ENCODE measurements at places on chromosomes 1 and 21.
A peak's percentile ranks its signal among the peaks of the same experiment; 100 is the strongest.

DNA sequence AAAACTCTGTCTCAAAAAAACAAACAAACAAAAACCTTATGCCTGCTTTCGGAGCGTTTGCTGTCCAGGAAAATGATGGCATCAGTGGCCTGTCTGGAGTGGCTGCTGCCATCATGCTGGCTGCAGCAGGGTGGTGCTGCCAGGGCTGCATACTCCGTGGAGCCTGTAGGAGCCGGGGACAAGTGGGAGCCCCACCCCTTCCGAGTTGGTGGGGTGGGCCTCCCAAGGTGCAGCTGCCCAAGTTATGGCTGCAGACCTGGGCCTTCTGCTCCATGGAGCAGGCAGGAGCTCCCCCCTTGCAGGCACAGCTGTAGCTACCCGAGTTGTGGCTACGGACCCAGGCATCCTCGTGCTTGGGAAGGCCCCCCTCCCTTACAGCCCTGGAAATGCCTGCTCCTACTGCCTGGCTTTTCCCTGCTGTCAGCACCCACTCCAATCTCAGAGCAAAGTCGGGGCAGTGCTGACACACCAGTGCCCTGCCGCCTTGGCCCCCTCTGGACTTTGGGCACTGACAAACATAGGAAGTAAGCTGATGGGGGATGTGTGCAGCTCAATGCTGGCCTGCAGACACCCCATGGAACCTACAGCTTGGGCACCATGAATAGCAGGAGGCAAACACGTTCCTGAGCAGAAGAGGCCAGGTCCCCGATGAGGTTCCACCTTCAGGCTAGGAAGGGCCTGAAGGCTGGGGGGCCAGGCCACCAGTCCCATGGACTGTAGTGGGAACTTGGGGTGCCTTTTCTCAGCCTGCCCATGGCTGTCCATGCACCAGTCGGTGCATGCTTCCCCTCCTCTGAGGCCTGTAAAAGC, 60.4 kb downstream of the CC2D1B start:
- H3K36me3 ChIP-seq, result peaks cover 31% of the 10 kb centered on the region
- no peaks in the 10 kb centered on the region for H3K27me3 ChIP-seq
- no peak overlapping the region for H3K27ac ChIP-seq
- H3K4me3 ChIP-seq, result no peak overlapping the region
- DNase-seq, result no peak
- no peaks in the 10 kb centered on the region for H3K4me1 ChIP-seq

DNA sequence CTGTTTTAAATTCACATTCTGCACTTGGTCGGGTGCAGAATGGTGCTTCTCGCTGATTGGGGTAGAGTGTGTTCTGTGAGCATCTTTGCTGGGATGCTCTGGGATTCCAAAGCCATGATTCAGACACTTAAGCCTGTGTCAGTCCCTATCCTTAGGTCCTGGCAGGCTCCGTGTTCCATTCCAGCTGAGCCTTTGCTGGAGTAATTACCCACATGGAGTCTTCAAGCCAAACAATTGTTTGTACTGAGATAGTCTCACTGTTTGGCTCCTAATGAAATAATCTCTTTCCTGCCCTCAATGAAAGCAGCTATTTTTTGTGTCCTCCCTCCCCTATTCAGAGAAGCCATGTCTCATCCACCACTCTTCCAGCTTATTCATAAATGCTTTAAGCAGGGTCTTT, 18.7 kb downstream of the SMAP2 start:
- no peaks in the 10 kb centered on the region for H3K36me3 ChIP-seq
- H3K27me3 ChIP-seq, result no peaks in the 10 kb centered on the region
- H3K4me3 ChIP-seq, result no peak overlapping the region
- H3K27ac ChIP-seq, result peak overlapping the region; percentile 63

- no peak overlapping the region for H3K27ac ChIP-seq
- no peaks in the 10 kb centered on the region for H3K36me3 ChIP-seq
- H3K4me1 ChIP-seq, result peaks cover 26% of the 10 kb centered on the region
- DNase-seq, result no peak
Measured at GRCh38 chr1:201515062-201515750, 8.3 kb upstream of the CSRP1 start.

- peak overlapping the region; percentile 63 for H3K4me3 ChIP-seq
- no peaks in the 10 kb centered on the region for H3K27me3 ChIP-seq
- peak; percentile 96 for DNase-seq
- peaks cover 17% of the 10 kb centered on the region for H3K36me3 ChIP-seq
- H3K27ac ChIP-seq, result peak overlapping the region; percentile 94
- H3K4me1 ChIP-seq, result peaks cover 61% of the 10 kb centered on the region
Measured at GRCh38 chr1:159924025-159924790, 1.1 kb downstream of the TAGLN2 start.

GRCh38 chr1:243730487-243731150, 119.4 kb downstream of the AKT3 start:
- peaks cover 6% of the 10 kb centered on the region for H3K4me1 ChIP-seq
- H3K36me3 ChIP-seq, result no peaks in the 10 kb centered on the region
- peak; percentile 79 for DNase-seq
- peak overlapping the region; percentile 8 for H3K27ac ChIP-seq
- no peaks in the 10 kb centered on the region for H3K27me3 ChIP-seq
- no peak overlapping the region for H3K4me3 ChIP-seq

DNA sequence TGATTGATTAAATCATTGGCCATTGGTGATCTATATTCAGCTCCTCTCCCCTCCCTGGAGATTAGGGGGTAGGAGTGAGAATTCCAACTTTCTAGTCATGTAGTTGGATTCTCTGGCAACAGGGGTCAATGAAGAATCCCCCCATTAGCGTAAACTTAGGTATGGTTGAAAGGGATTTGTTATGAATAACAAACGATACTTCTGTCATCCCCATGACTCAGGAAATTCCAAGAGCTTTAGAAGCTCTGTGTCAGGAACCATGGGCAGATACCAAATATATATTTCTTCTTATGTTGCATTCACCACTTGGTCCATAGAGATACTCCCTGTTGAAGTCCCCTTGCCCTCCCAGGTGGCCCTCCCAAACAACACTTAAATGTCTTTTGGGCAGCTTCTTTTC, 124.5 kb downstream of the DNM3 start:
- no peak for DNase-seq
- H3K4me3 ChIP-seq, result no peak overlapping the region
- no peaks in the 10 kb centered on the region for H3K36me3 ChIP-seq
- no peaks in the 10 kb centered on the region for H3K4me1 ChIP-seq
- no peak overlapping the region for H3K27ac ChIP-seq

- no peak for DNase-seq
- H3K27ac ChIP-seq, result no peak overlapping the region
- no peak overlapping the region for H3K4me3 ChIP-seq
- no peaks in the 10 kb centered on the region for H3K4me1 ChIP-seq
Measured at GRCh38 chr1:43671626-43672330, 21.8 kb downstream of the KDM4A start.

- H3K27ac ChIP-seq, result peak overlapping the region; percentile 87
- peaks cover 74% of the 10 kb centered on the region for H3K4me1 ChIP-seq
- no peaks in the 10 kb centered on the region for H3K36me3 ChIP-seq
- peak overlapping the region; percentile 1 for H3K4me3 ChIP-seq
Measured at GRCh38 chr1:10779841-10780240, 16.6 kb downstream of the CASZ1 start.

GRCh38 chr1:116359871-116360270, 13.2 kb upstream of the ATP1A1 start:
- H3K4me1 ChIP-seq, result no peaks in the 10 kb centered on the region
- DNase-seq, result no peak
- H3K36me3 ChIP-seq, result no peaks in the 10 kb centered on the region
- H3K27ac ChIP-seq, result no peak overlapping the region
- H3K27me3 ChIP-seq, result no peaks in the 10 kb centered on the region
- H3K4me3 ChIP-seq, result no peak overlapping the region

DNA sequence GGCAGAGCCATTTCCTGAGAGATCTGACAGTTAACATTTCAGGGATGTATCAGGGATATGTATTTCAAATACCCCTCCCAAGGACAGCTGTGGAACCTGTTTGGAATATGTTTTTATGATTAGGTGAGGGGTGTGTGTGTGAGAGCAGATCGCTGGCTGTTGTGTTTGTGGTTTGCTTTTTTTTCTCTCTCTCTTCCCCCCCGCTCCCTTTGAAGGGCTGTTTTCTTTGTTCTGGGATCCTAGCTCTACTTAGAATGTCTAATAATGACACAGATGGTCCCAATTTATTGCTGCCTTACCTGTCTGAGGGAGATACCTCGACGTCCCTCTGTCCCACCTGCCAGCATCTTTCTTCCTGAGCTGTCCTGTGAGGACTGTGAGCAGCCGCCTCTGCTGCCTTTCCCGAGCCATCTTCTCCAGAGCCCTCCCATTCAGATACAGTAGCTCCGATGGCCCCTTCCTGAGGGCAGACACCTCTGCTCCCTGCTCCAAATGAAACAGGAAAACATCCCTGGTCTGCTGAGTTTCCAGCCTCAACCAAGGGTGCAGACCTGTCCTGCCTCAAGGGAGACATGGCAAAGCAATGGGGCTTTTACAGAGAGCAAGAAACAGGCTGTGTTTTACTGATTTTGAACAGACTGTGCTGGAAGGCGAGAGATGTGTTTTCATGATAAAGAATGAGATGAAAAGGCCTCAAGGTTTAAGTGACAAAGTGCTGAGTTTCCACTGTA, 138.0 kb upstream of the TNR start:
- DNase-seq, result no peak
- no peak overlapping the region for H3K4me3 ChIP-seq
- H3K36me3 ChIP-seq, result no peaks in the 10 kb centered on the region
- H3K4me1 ChIP-seq, result no peaks in the 10 kb centered on the region
- H3K27ac ChIP-seq, result no peak overlapping the region
- H3K27me3 ChIP-seq, result no peaks in the 10 kb centered on the region

- no peak for DNase-seq
- H3K4me3 ChIP-seq, result no peak overlapping the region
- no peaks in the 10 kb centered on the region for H3K27me3 ChIP-seq
- H3K27ac ChIP-seq, result no peak overlapping the region
Measured at GRCh38 chr1:113141650-113142473, 68.9 kb downstream of the LRIG2 start.

DNA sequence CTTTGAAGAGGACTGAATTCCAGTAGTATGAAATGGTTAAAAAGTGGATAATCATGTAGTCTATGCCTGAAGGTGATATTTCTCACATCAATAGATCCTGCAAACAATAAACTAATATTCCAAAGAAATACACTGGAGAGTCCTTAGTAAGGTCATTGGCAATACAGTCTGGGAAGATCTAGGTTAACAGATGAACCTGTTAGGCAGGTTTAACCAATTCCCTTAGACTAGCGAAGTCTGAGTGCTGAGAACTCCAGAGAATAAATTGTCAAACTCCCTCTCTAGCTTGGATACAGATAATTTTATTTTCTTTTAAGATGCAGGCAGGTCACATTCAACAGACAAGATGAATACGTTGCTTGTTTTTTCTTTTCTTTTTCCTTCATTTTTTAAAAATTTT, 2.4 kb downstream of the GPR157 start:
- H3K27me3 ChIP-seq, result no peaks in the 10 kb centered on the region
- H3K4me3 ChIP-seq, result peak overlapping the region; percentile 83
- H3K36me3 ChIP-seq, result peaks cover 3% of the 10 kb centered on the region
- H3K4me1 ChIP-seq, result peaks cover 67% of the 10 kb centered on the region

- no peak overlapping the region for H3K4me3 ChIP-seq
- H3K27me3 ChIP-seq, result no peaks in the 10 kb centered on the region
- peak overlapping the region; percentile 72 for H3K27ac ChIP-seq
- peaks cover 55% of the 10 kb centered on the region for H3K4me1 ChIP-seq
- DNase-seq, result no peak
- peaks cover 44% of the 10 kb centered on the region for H3K36me3 ChIP-seq
Measured at GRCh38 chr1:202951437-202951836, 6.7 kb downstream of the ADIPOR1 start.

- no peak overlapping the region for H3K4me3 ChIP-seq
- H3K36me3 ChIP-seq, result peaks cover 88% of the 10 kb centered on the region
- no peaks in the 10 kb centered on the region for H3K27me3 ChIP-seq
- no peak overlapping the region for H3K27ac ChIP-seq
- no peak for DNase-seq
- H3K4me1 ChIP-seq, result peaks cover 3% of the 10 kb centered on the region
Measured at GRCh38 chr1:28606771-28607170, 14.7 kb downstream of the RAB42 start.

DNA sequence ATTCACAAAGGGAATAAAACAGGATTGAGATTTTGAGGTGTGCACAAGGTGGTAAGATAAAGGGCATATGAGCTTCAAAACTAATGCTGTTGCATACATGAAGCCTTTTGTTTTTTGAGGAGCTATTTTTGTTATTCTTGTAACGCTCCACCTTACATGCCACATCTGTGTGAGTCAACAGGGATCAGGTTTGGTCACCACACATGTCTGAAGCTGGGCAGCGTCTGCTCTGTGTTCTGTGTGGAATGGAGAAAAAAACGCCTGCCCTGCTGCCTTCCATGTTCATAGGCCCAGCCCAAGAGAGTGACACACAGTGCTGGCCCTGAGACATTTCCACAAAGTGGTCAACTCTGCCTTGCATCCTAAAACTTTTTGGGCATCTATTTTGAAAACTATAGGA, 67.7 kb downstream of the MPZL1 start:
- H3K27ac ChIP-seq, result peak overlapping the region; percentile 32
- no peaks in the 10 kb centered on the region for H3K27me3 ChIP-seq
- H3K36me3 ChIP-seq, result peaks cover 25% of the 10 kb centered on the region
- H3K4me1 ChIP-seq, result peaks cover 31% of the 10 kb centered on the region
- no peak overlapping the region for H3K4me3 ChIP-seq
